Stimulated activated CD8-positive, alpha-beta memory T cell treated with anti-CD3 and anti-CD28 coated beads, Interleukin-15, amount 100 ng/mL, for 4 hours (primary cell): ENCODE measurements at places on chromosomes 3 and 15.

GRCh38 chr3:39261726-39262125, 18.1 kb downstream of the CX3CR1 start:
- no peak for DNase-seq

- DNase-seq: peak; percentile 28
Observed at GRCh38 chr3:120093911-120094775, at the start of gene GSK3B. GSK3B (minus strand) TSS chr3:120094447; CDS start chr3:120093434, 1,013 bp downstream.

- no peak for DNase-seq
Observed at GRCh38 chr3:118511402-118511801, 523.2 kb downstream of the IGSF11 start.

GRCh38 chr3:34364335-34364734, 565.9 kb downstream of the PDCD6IP start:
- no peak for DNase-seq

DNA sequence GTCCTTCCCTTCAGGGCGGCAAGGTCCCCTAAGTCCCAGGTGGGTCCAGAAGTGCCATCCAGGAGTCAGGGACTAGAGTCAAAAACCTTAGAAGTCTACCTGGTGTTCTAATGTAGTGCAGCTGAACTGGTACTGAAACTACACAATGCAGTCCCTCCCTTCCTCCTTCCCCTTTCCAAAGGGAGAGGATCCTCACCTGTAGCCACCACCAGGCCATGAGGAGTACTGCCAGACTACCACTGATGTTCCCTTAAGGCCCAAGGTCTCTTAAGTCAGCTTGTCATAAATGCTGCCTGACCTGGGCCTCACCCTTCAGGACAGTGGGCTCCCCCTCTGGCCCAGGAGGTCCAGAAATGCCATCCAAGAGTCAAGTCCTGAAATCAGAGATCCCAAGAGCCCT, 98.9 kb downstream of the ULK4 start:
- DNase-seq: no peak

- DNase-seq: no peak
Observed at GRCh38 chr15:46556559-46557379, 921.9 kb downstream of the SQOR start.

GRCh38 chr3:190338717-190339116, 16.5 kb upstream of the CLDN1 start:
- no peak for DNase-seq

DNA sequence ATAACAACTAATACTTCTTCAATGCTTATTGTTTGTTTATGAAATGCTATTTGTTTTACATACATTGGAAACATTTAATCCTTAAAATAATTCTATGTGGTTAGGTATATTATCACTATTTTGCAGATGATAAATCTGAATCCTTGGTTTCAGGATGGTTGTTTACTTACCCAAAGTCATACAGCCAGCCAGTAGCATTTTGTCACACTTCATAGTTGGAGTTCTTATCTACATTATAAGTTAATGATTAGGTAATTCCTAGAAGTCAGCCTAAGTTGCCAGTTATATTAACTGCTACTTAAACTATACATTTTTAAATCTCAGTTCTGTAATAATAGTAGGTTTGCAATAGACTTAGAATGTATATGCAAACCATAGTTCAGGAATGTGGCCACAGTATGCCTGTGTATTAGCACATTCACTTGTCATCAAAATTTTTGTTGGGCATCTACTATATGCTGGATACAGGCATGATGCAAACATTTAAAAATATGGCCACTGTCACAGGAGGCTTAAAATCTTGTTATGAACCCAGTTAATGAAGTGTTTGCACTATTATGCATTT, 187.9 kb downstream of the UBE2E2 start:
- no peak for DNase-seq
